ENCODE measurements at places on chromosomes 11 and 22. TPM values are rescaled to one million over a fixed set of nuclear protein-coding genes. Genes with fewer than 3 reads are reported as not detected.

GRCh38 chr22:21634844-21635243, 2.3 kb downstream of the CCDC116 start:
- H3K4me1 ChIP-seq = peaks cover 7% of the 10 kb centered on the region
- H3K36me3 ChIP-seq = no peaks in the 10 kb centered on the region
- no peak for DNase-seq
- H3K4me3 ChIP-seq = no peak overlapping the region
- no peaks in the 10 kb centered on the region for H3K27me3 ChIP-seq
- H3K27ac ChIP-seq = no peak overlapping the region

DNA sequence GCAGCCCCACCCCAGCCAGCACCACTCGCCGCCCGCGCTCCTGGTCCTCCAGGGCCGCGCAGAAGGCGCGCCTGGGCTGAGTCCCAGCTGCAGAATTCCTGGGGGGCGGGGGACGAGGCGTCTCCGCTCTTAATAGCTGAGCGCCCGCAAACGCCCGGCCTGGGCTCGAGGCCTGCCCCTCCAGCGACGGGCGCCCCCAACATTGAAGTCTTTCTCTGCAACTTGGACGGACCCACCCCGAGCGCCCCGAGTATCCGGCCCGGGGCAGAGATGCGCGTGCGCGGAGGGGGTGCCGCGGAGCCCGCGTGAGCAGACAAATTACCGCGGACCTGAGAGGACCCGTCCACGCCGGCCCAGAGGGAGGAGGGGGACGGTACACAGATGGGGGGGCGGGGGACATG, 6.7 kb upstream of the SYT7 start:
- H3K36me3 ChIP-seq = no peaks in the 10 kb centered on the region
- peak overlapping the region; percentile 53 for H3K4me3 ChIP-seq
- peaks cover 29% of the 10 kb centered on the region for H3K27me3 ChIP-seq
- peak; percentile 51 for DNase-seq
- H3K4me1 ChIP-seq = peaks cover 23% of the 10 kb centered on the region
- peak overlapping the region; percentile 70 for H3K27ac ChIP-seq

DNA sequence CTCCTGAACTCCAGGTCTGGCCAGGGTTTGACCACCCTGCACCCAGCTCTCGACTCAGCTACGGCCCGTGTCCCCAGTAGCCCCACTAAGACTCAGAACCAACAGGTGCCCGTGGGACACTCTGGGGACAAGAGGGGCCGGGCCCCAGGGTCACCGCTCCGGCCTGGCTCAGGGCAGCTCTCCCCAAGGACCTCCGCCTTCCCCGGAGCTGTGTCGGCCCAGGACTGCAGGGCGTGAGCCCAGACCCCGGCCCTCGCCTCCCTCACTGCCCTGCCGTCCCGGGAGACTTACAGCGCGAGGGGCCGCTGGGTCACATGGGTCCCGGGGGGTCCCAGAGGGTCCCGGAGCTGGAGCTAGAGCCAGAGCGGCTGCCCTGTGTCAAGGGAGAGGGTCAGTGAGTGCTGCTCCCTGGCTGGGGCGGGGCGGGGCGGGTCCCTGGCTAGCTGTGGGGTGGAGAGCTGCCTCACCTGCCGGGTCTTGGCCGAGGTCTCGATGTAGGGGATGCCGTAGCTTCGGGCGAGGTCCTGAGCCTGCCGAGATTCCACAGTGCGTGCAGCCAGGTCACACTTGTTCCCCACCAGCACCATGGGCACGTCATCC, 2.3 kb downstream of the HRAS start:
- H3K4me1 ChIP-seq = peaks cover 46% of the 10 kb centered on the region
- no peak overlapping the region for H3K4me3 ChIP-seq
- no peak for DNase-seq
- H3K27ac ChIP-seq = no peak overlapping the region

The SPTBN2 gene
- 35.6 TPM for total RNA-seq

The TMEM121B gene
- total RNA-seq = not detected

The SLC37A2 gene
- 0.87 TPM for total RNA-seq

Data from stomach (tissue), 19 donors.